ENCODE measurements at places on chromosomes 2 and 18. TPM values are rescaled to one million over a fixed set of nuclear protein-coding genes. Genes with fewer than 3 reads are reported as not detected.
A peak's percentile ranks its signal among the peaks of the same experiment; 100 is the strongest.

Gene C2orf72
- total RNA-seq, result 0.66 TPM

Gene ATP6V1B1
- not detected for total RNA-seq

Gene GLI2
- 1.4 TPM for total RNA-seq

DNA sequence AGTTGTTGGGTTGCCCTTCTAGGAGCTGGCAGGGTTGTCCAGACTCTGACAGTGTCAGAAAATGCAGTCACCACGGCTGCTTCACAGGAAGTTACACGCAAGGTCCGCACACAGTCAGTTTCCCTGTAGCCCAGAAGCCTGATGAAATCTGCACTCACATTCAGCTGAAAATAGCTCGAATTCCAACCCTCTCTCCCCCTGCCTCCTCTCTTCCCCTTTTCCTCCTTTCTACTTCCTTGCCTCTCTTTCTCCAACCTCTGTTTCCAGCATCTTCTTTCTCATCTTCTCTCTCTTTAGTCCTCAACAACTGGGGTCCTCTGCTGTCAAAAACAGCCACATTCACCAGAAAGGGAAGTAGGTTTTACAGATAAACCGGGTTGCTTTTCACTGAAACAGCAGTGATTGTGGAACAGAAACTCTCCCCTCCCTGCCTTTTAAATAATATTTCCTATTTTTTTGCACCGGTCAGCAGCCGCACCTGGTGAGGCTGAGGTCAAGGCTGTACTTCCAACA lies 69.3 kb downstream of the BCL11A start:
- H3K27me3 ChIP-seq, result peaks cover 34% of the 10 kb centered on the region
- no peak for DNase-seq
- no peak overlapping the region for H3K4me3 ChIP-seq
- H3K27ac ChIP-seq, result no peak overlapping the region

GRCh38 chr18:8952174-8952573 lies 150.3 kb upstream of the NDUFV2 start:
- DNase-seq, result no peak
- no peak overlapping the region for H3K4me3 ChIP-seq
- no peak overlapping the region for H3K27ac ChIP-seq
- no peaks in the 10 kb centered on the region for H3K36me3 ChIP-seq

DNA sequence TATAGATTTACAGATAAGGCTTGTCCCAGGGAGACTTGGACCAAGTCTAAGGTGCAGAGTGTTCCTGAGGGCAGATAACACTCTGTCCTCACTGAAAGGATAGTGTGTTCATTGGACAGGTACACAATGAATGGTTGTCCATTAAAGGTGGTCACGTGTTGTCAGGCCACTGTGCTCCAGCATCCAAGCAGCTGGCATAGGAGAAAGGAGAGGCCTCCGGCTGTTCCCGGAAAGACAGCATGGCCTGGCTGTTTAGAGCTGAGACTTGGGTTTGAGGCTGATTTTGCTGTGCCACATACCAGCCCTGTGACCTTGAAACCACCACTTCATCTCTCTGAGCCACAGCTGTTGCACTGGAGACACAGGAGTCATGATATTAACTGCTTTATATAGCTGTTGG lies 19.6 kb upstream of the SULT1C3 start:
- no peak for DNase-seq
- H3K36me3 ChIP-seq, result no peaks in the 10 kb centered on the region
- no peak overlapping the region for H3K27ac ChIP-seq
- H3K4me1 ChIP-seq, result no peaks in the 10 kb centered on the region

GRCh38 chr2:179274749-179275148 lies 10.1 kb upstream of the SESTD1 start:
- peak overlapping the region; percentile 22 for H3K27ac ChIP-seq
- DNase-seq, result no peak
- no peak overlapping the region for H3K4me3 ChIP-seq
- H3K27me3 ChIP-seq, result no peaks in the 10 kb centered on the region
- H3K4me1 ChIP-seq, result peaks cover 66% of the 10 kb centered on the region
